ENCODE measurements at places on chromosomes 7 and 10.

GRCh38 chr10:119344381-119344780 is 137.0 kb downstream of the GRK5 start:
- DNase-seq, result no peak

- DNase-seq, result no peak
Observed at GRCh38 chr7:112080978-112081377, 125.2 kb downstream of the DOCK4 start.

DNA sequence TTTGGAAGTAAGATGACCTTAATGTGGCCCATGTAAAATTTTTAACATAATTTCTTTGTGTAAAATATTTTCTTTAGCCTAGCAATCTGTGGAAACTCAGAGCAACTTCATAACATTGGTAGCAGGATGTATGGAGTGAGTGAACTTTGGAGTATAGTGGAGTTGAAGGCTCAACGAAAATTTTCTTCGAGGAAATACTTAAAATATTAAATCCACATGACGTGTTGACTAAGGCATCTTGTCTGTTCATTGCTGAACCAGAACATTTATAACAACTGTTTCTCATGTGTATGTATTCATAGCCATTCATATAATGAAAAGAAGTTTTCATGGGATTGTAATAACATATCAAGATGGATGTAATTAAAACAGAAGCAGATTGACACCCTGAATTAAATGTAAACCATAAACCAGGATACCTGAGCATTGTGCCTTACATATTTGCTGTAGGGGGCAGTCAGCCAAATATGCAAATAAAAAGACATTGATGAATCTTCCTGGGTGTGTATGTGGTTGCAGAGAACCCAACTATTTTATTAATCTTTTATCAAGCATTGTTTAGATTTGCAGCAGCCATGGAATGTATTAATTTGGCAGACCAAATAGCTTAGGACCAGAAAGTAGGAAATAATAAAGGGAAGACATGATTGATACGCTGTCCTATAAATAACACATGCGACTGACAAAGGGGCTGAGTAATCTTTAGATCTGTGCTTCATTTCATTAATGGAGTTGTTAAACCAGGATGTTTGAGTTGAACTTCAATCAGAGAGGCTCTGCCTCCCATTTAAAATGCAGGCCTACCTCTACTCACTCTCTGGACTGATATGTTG is 11.5 kb downstream of the AUTS2 start:
- DNase-seq, result no peak

DNA sequence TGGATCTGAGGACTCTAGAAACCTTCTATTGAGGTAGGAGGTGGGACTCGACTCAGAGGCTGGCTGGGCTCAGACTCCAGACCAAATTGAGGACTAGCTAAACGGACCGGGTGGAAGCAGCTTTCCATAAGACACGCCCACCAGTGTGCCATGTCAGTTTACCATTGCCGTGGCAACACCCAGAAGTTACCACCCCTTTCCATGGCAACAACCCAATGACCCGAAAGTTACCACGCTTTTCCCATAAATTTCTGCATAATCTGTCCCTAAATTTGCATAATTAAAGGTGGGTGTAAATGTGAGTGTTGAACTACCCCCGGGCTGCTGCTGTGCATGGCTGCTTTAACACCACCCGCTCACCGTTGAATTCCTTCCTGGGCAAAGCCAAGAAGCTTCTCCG is 58.9 kb downstream of the MICALL2 start:
- DNase-seq, result peak; percentile 47

DNA sequence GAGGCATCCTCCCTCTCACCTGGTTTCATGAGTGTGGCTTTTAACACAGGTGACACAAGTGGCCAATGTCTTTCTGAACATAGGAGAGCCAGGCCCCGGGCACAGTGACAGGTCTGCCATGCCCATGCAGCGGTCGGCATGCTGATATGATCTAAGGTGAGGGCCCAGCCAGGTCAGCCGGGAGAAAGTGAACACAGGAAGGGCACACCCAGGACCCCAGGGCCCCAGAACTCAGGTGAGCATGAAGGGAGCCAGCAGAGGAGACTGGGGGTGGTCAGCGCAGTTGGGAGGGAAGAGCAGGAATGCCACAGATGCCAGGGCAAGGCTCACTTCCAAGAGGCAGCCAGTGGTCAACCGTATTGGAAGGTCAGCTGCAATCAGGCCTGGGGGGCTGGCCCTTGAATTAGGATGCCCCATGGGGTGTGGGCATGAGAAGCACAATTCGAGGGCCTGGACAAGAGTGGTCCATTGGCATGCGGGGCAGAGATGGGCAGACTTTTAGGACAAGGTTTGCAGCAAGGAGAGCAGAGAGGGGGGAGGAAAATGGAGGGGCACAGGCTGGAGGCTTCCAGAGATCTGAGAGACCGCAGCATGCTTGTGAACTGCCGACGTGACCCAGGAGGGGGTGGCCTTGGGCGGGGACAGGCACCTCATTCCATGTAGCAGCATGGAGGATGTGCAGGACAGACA is 3.9 kb upstream of the INPP5A start:
- DNase-seq, result peak; percentile 8

GRCh38 chr7:98186452-98187137 is 24.6 kb upstream of the BHLHA15 start:
- no peak for DNase-seq

- DNase-seq, result no peak
Observed at GRCh38 chr7:152366662-152367061, 69.1 kb downstream of the KMT2C start.

DNA sequence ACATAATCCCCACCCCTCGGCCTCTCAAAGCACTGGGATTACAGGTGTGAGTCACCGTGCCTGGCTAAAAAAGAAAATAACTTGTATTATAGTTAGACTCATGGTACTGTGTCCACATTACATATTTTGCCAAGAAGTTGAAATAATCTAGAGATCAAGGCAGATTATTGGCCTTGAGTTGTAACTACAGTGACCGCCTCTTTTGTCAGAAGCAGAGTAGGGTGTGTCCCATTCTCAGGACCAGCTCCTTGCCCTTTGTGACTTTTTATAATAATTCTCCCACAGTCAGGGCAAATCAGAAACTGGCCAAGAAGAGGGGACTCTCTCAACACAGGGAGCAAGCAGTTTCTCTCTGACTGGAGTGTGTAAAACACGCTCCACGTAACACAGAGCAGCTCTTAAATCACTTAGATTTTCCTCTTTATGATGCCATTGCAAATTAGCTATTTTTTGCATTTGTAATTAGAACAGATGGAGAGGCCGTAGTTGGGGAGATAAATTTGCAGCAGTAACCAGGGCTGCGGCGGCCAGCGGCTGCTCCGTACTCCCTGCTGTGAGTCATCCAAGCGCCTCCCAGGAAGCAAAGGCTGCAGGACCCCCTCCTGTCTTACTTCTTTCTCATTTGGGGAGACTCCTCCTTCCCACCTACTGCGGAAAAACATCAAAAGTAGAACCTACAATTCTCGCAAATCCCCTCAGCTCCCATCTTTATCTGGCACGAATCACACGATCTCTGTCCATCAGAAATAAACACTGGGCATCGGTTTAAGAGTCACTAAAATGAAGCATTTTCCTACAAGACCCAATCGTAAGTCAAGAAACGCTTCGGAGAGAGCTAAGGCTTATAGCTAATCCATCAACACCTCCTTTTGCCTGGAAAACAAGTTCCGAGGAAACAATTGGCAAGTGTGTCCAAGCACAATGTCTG is 32.1 kb upstream of the MSRB2 start:
- DNase-seq, result no peak

DNA sequence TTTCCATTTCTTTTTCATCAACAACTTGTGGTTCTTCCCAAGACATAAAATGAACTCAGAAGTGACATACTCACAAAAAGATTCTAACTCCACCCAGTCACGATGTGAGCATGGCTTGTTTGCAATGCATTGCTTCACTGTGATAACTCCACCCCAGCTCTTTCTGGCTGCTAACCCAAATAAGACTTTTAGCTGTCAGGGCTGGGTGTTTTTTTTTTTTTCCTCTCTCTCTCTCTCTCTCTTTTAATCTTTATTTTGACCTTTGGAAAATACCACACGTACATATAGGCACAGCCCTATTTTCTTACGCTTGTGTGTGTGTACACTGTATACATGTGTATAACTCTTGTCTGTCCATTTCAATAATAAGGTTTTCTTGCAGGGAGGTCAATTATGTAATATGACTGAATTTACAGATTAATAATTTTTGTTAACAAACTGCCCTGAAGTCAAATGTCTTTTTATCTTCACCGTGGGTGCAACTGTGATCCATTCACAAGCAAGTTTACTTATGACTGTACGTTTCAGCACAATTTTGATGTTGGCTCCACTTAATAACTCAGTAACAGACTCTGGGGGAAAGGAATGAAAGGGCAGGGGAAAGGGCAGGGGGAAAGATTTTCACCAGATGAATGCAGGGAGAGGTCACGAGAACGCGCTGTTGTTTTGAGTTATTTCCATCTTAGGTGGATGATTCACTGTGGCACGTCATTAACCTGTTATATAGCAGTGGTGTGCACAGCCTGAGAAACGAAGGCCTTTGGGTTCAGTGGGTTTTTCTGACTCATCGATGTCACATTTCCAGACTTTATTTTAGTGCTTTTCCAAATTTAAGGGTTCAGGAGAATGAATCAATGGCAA is 49.1 kb downstream of the APBB1IP start:
- DNase-seq, result no peak

DNA sequence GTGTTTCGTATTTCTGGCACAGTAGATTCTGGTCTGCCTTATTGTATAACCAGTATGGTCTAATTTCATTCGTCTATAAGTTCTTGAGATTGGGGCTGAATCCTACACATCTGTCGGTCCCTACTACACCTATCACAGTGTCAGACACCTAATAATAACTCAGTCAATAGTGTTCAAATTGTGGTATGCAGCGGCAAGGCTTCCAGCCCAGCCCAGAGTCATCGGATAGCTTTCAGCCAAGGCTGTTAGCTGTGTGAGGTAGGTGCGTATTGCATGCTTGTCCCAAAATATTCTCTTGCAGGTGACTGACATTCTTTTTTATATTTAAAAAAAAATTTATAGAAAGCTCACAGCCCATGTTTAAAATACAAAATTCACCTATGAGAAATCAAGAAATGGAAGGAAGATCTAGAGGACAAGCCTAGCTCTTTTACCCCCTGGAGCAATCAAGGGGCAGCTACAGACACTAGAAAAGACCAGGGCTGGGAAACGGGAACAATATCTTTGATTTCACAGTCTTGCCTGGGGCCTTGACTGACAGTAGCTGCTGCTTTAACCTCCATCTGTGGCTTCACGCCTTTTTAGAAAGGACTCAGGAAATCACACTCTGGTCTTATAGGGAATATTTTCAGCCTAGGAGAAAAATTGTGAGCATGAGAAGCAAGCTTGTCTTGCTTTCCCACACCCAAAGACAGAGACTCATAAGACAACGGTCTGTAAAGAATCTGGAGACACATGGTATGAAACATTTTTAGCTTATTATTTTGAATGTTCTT is 9.5 kb upstream of the ASB4 start:
- DNase-seq, result no peak

DNA sequence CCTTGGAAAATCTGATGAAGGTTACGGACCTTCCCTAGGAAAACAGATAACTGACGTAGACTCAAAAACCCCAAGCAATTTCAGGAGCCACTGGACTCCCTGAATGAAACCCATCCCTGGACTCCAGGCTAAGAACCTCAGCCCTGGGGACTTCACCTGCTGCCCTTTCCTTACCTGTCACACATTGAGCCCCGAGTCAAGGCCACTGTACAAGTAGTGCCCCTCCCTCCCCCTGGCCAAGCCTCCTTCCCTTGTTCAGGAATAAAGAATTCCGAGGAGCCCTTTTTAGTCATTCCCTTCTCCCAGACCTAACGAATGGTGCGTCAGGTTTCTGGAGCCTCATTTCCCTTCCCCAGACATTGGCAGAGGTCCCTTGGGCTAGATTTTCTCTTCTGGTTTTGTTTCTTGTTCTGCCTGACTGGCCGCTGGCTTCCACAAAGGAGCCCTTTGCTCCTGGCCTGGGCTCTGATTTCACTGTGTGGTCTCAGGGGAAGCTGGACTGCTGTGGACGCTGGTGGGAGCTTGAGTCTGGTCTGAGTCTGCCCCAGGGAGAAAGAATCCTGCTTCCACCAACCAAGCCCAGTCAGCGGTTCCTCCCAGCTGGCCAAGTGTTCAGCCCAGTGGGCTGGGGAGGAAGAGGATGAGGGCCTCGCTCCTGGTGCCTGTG is 31.7 kb downstream of the ZNF775 start:
- no peak for DNase-seq

DNA sequence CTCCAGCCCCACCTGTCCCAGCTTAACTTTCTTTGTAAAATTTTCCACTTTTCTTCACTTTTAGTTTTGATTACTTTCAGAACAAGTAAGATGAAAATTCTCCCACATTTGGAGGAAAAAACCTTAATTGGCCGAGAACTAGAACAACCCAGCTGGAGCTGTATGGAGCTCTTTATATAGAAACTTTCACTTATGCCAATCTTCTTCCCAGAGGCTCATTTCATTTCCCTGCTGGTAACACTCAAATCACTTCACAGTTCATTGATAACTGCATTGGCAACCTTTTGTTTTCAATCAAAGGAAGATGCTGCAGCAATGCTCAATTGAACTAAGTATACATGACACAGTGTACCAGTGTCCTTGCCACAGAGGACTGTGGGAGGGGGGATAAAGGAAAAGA is 176.2 kb upstream of the NOBOX start:
- DNase-seq, result no peak

DNA sequence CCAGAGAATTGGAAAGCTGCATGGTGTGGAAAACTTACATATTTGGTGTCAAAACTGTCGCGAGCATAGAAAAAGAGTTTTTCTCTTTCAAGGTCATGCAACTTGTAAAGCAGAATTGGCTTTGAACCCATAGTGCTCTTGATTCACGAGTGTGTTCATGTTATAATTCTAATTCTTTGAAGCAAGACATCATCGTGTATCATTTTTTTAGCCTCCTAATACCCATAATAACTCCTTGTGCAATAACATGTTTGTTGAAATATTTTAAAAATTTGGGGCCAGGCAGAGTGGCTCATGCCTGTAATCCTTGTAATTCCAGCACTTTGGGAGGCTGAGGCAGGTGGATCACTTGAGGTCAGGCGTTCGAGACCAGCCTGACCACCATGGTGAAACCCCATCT is 4.2 kb downstream of the CCL24 start:
- DNase-seq, result no peak

DNA sequence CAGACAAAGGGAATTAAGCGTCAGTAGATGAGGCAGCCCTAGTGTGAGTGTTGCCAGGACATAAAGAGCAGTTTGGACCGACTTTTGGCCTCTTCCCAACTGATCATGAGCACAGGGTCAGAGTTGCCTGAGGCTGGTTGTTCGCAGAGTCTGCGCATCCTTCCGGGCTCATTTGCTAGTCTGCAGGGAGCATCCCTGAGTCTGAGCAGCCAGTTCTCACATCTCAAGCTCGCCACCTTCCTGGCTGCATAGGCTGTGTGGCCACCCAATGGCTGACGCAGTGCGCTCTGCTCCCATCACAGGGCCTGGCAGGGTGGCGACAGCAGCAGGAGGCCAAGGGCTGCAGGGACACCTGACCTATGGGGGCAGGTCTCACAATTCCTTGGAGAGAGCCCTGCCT is 5.0 kb downstream of the GAD2 start:
- no peak for DNase-seq

All from WTC11 (cell line).